ENCODE measurements at places on chromosomes 6 and 20. TPM values are rescaled to one million over a fixed set of nuclear protein-coding genes. Genes with fewer than 3 reads are reported as not detected.

DNA sequence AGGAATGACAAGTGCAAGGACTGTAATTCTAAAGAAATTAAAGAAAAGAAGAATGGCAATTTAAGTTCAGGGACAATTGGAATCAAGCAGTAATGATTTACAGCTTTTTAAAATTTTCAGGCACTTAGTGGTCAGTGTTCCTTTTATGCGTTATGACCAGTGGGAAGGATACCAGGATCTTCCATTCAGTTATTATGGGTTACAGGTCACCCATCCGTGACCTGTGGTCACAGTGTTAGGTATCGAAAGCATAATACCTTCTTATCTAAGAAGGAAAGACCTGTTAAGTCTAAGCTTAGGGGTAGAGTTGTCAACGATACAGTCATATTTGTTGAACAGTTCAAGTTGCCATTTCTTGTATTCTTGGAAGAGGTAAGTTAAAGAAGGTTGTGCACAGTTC lies 253.8 kb downstream of the LAMA2 start:
- DNase-seq, result no peak

DNA sequence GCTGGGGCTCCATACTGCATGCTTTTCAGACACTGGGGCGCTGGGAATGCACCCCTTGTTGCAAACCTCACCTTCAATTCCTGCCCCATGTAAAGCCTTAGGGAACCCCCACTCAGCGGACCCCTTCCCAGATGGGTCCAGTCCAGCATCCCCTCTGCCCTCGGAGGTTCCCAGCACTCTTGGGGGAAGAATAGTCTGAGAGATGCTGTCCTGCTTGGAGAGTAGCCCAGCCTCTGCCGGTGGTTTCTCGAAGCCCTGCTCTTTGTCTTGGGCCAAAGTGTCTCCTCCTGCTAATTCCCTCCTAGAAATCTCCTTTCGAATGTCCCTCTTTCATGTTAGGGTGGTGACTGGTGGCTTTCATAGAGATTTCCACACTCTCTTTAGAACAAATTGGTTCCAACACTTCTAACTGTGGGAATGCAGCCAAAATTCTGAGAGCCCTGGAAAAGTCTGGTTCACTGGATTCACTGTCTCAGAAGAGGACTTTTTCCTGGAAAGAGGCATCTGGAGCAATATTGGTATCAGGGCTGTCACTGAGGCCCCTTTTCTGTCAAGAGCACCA lies 24.9 kb upstream of the SULF2 start:
- DNase-seq, result peak; percentile 20

- DNase-seq, result no peak
These were observed 75.2 kb upstream of the ADTRP start for GRCh38 chr6:11853678-11854407.

GRCh38 chr6:14880052-14880451 lies 365.8 kb upstream of the JARID2 start:
- no peak for DNase-seq

BHLHE23 gene
- total RNA-seq, result not detected

GRCh38 chr6:1424306-1424927 lies 35.0 kb downstream of the FOXF2 start:
- DNase-seq, result peak; percentile 75

GRCh38 chr6:167469101-167469500 lies 144.2 kb downstream of the TTLL2 start:
- DNase-seq, result no peak

TRIM40 gene
- not detected for total RNA-seq

DNA sequence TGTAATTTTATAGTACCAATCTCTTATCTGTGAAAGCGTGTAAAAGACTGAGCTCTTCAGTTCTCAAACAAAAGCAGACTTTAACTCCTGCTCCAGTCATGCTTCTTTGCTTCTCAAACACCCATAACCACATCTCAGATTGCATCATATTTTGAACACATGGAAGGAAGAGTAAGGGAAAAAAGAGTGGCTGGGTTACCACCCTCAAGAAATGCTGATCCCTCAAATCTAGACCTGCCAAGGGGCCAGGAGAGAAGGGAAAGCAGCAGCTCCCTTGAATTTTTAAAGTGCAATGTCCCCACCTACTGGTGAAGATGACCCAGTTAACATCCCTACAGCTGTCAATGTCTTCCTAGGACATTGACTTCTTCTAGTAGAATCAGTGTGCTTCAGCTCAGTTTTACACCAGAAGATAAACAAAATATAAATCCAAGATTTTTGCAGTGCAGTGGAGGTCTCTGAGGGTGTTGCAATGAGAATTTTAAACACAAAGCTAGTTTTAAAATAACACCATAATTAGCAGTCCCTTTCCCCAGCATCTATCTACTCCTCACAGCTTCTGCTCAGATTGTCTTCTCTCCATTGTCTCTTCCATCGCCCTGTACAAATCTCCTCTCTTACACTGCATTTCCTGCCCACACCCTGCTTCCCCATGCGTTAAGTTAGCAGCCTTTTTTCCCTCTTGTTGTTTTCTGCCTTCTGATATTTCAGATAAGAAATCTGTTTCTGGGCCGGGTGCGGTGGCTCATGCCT lies 22.6 kb upstream of the HLA-DQB2 start:
- DNase-seq, result peak; percentile 63

DAAM2 gene
- total RNA-seq, result 53.2 TPM
